Stimulated activated CD4-positive, alpha-beta T cell treated with anti-CD3 and anti-CD28 coated beads, Interleukin-12 subunit alpha, Interleukin-12 subunit beta, amount 100 ng/mL, for 24 hours (primary cell): ENCODE measurements at places on chromosomes 3 and 15.

DNA sequence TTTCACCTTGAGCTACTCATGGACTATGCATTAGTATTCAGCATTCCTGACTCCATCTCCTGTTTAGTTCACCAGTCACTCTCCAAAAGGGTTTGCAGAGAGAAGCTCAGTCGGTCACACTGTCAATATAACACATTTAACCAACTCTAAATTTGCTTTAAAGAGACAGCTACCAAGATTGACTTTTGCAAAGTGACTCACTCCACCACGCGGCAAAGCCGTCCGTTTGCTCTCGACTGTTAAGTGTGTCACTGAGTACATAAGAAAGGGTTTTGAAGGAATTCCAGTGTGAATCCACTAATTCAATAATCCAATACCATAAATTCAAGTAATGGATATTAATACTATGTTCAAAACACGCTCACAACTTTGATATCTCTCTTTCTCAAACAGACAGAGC is 1006.7 kb upstream of the NR2F2 start:
- no peak for DNase-seq

- no peak for DNase-seq
These were observed 72.8 kb upstream of the RASGRF1 start for GRCh38 chr15:79163395-79163794.

DNA sequence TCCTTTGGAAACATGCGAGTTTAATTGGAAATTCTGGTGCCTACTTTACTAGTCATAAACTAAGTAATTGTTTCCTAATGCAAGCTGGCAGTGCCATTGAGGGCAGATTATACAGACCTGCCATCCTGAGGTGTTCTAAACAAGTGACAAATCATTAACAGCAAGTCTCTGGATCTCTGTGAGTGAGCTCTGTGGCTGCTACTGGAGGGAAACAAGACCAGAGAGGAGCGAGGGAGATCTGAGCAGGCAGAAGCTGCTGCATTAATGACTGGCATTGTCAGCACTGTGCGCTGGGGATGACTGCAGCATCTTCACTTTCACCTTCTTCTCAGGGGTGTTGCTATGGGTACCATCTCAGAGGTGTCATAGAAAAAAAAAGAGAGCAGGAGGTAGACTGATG is 308.4 kb upstream of the DPH6 start:
- DNase-seq = no peak

GRCh38 chr3:153130312-153130977 is 31.6 kb upstream of the RAP2B start:
- no peak for DNase-seq

- no peak for DNase-seq
These were observed 334.1 kb downstream of the FHIT start for GRCh38 chr3:60917141-60917540.

DNA sequence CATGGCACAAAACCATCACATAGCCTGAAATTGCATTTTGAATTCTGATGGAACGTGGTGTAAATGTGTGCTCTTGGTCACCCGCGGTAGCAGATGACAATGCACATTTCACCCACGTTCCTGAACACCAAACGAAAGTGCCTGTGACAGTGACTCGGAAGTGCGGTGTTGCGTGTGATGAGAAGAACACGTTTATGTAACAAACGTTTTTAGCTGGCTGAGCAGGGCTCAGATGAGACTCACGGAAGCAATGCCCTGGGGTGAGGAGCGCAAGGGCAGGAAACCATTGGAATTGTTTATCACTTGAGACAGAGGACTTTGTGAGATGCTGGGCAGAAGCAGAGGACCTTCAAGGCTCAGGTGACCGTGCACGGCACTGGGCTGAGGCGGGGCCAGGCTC is 449.2 kb upstream of the CFAP20DC start:
- no peak for DNase-seq

DNA sequence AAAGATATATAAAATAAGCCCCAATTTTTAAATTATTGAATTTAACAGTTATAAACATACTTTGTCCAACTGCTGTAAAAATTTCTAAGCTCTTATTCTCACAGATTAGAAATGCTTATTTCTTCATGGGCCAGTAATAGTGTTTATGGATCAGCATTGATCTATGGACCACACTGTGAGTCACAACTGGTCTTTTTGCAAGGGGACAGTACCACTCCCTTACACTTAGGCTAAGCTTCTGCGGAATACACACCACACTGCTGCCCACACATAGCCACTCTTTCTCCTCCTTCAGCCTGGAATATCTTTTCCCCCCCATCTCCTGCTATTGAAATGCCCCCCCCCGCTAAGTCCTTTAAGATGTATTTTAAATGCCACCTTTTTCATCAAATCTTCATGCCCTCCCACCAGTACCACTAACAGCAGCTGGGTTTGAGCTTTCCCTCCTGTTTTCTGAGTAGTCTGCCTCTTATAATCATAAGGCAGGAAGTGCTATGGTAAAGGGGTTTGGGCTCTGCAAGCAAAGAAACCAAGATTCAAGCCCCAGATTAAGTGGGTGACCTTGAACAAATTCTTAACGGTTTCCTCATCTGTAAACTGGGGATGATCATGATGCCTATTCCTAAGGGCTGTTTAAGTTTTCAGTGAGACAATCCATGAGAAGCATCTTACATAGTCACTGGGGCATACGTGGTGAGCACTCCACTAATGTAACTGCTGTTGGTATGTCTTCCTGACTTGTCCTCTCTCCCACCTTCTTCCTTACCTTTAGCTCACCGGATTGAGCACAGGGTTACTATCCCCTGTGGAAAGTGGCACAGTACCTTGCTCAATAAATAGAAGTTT is 69.2 kb downstream of the DCUN1D1 start:
- no peak for DNase-seq
